ENCODE measurements at places on chromosomes 7 and 10.

- DNase-seq = no peak
These were observed 86.7 kb upstream of the GSDME start for GRCh38 chr7:24843821-24844434.

DNA sequence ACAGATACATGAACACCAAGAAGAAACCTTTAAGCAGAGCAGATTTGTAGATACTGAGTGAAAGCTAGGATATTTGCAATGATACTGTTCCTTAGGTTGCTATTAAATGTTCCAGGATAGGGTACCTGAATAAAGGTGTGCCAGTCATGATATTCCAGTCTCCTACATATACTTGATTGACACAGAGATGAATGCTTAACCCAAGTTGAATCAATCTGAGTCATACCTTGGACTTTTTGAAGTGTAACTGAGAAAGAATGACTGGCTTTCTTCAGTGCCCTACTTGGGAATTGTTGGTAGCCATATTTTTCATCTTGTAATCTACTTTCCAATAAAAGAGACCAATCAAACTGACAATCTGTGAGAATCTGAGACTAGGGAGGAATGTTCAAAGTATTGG, 805.7 kb upstream of the GHITM start:
- no peak for DNase-seq

DNA sequence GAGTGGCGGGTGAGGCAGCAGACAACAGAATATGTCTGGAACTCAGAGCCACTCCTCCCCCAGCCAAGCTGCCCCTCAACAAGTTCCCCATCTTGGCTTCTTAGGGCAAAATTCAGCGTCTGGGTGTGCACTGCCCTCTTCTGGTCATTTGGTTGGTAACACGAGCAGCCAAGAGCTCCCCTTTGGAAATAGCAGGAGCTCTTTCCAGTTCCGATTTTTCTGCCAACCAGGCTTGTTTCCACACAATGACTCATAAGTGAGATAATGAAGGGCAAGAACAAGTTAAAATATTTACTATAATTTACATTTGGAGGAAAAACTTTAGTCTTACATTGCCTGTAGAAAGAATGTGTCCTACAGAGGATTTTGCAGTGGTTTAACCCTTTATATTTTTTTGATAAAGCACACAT, 70.5 kb downstream of the ADCYAP1R1 start:
- peak; percentile 59 for DNase-seq

- no peak for DNase-seq
These were observed 35.6 kb upstream of the ATP6V0A4 start for GRCh38 chr7:138833596-138833995.

GRCh38 chr7:50446542-50446960, 3.6 kb downstream of the FIGNL1 start:
- DNase-seq = no peak

- DNase-seq = no peak
These were observed 88.2 kb upstream of the AFAP1L2 start for GRCh38 chr10:114492351-114493037.

- DNase-seq = no peak
These were observed 17.4 kb upstream of the IKZF1 start for GRCh38 chr7:50287129-50287528.

GRCh38 chr7:17093461-17093860, 205.0 kb upstream of the AHR start:
- DNase-seq = no peak

GRCh38 chr10:105010411-105011121, 369.5 kb downstream of the SORCS3 start:
- DNase-seq = no peak

All from HTR-8/SVneo (cell line).